Dorsolateral prefrontal cortex (tissue), 122 donors: ENCODE measurements at places on chromosomes 13 and 19.

- DNase-seq, result no peak
Measured at GRCh38 chr19:44180968-44181367, 16.1 kb downstream of the ZNF226 start.

GRCh38 chr19:39533003-39533512 is 406 bp upstream of the EID2B start:
- DNase-seq, result no peak

GRCh38 chr19:14563989-14564651 is 7.7 kb downstream of the NDUFB7 start:
- DNase-seq, result no peak

GRCh38 chr13:59635589-59635988 is 528.1 kb downstream of the DIAPH3 start:
- DNase-seq, result no peak

- DNase-seq, result no peak
Measured at GRCh38 chr13:111256458-111256857, 64.0 kb upstream of the TEX29 start.

GRCh38 chr13:67219113-67219512 is 11.0 kb downstream of the PCDH9 start:
- DNase-seq, result no peak

GRCh38 chr19:37977992-37978391 is 71.0 kb downstream of the SIPA1L3 start:
- no peak for DNase-seq

DNA sequence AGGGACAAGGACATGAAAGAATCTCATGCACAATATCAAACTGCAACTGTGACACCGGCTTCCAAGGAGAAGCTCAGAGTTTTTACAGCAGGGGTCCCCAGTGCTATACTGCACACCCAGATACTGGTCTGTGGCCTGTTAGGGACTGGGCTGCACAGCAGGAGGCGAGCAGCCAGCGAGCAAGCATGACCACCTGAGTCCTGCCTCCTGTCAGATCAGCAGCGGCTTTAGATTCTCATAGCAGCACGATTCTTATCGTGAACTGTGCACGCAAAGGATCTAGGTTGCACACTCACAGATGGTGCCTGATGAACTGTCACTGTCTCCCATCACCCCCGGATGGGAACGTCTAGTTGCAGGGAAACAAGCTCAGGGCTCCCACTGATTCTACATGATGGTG is 13.1 kb upstream of the CD22 start:
- no peak for DNase-seq

DNA sequence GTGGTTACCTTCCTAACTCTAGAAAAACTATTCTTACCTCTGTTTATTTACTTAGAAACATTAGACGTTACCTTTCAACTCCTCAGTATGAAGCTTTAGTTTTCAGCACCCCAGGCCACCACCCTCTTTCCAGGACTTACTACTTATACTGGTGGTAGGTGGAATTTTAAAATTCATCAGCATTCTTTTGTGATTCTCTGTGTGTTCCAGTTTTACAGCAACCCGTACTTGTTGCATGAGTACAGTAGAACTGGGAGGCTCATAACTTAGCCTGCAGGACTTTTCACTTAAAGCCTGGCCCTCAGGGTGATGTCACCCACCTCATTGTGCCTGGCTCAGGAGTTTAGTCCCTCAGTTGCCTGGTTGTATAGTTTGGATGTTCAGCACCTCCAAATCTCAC is 49.4 kb upstream of the ALOX5AP start:
- DNase-seq, result no peak

DNA sequence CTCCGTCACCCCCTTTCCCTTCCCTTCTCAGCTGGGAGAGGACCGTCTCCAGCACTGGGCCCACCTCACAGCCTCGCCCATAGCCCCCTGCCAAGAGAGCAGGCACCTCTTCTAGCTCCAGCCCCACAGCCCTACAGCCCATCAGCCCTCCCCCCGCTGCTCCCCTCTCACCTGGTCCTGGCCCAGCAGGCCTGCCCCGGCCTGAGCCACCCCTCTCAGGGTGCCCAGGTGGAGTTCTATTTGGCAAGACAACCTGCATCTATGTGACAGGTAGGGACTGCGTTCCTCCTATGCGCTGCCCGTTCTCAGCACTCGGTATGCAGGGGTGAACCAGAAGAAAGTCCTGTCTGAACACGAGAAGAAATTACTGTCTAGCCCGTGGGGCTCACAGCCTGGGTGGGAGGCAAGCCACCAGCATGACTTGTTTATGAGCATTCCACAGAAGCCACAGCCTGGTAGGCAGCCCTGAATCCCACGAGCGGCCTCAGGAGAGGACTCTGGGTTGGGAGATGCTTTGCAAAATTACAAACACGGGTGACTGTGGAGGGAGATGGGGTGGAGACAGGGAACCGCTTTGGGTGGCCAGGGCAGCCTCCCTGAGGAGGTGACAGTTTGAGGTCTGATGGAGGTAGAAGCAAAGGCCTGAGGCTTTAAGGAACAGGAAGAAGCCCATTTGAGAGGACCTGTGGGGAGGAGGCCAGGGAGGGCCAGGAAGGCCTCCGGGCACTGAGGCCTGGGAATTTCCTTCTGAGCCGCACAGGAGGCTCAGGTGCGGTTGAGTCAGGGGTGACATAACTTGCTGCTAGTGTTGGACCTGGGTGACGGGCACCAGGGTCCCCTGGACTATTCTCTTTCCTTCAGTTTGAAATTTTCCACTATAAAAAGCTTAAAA is 1.2 kb upstream of the PLEKHF1 start:
- DNase-seq, result no peak

- no peak for DNase-seq
Measured at GRCh38 chr19:18859676-18860301, 28.0 kb downstream of the UPF1 start.

DNA sequence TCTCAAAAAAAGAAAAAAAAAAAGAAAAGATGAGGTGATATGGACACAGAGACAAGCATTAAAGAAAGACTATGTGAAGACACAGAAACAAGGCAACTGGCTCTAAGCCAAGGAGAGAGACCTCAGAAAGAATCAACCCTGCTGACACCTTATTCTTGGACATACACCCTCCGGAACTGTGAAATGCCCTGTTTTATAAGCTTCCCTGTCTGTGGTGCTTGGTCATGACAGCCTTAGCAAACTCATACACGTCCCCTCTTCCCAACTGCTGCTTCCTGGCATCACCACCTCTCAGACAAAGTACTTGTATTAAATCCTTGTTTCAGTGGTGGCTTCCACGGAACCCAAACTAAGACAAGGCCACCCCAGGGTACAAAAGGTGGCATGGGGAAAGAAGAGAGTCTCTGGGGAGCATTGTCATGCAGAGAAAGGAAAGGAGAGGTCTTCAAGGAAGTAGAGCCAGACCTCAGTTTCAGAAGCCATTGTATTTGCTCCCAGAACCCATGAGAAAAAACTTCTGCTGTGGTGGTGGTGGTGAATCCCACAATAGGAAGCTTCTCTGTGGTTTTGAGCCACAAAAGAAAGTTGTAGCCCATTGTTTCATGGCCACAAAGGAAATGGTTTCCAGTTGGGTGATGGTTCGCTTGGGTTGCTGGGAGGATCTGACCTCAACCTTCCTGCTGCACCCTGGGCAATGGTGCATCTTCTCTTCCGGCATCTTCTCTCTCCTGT is 16.3 kb upstream of the TSPAN16 start:
- no peak for DNase-seq

GRCh38 chr13:20168396-20168795 is 7.5 kb upstream of the GJA3 start:
- no peak for DNase-seq

DNA sequence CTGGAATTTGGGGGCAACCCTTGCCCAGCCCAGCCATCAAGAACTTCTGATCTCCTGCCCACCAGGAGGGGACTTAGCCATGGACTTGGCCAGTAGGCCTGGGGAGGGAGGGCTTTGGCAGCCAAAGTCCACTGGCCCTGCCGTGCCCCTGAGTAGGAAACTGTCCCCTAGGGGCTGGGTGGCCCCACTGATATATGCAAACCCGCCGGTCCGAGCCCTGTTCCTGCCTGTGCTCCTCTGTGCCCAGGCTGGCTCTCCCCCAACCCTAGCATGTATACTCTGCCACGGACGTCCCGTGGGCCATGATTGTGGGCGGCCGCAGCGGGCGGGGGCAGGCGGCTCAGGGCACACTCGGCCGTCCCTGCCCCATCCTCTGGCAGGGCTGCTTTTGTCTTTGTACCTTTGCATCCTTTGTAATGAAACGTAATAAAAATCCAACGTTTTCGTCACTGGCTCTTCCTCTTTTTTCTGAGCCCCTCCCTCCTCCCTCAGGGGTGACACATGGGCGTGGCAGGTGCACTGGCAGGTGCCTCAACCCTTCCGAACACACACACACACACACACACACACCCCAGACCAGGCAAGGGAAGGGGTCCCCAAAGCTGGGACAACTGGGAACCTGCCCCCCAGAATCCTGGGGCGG is 9.1 kb downstream of the COMP start:
- no peak for DNase-seq

DNA sequence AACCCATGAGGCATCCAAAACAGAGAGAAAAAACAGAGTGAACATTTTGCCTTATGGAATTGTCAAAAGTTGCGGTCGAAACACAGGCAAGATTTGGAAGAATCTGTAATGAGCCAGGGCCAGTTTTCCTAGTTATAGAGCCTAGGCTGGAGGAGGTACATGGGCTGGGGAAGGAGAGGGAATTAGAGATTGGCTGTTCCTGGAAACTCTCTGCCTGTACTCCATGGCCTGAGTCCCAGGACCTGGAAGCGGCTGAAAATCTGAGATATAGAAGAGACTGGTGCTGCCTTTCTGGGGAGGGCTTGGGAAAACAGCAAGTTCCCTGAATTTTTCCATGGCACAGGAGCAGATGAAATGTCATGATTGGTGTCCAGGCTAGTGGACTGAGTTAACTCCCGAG is 122.8 kb upstream of the KLF12 start:
- DNase-seq, result no peak

GRCh38 chr19:7706188-7706954 is 4.4 kb upstream of the FCER2 start:
- DNase-seq, result no peak

GRCh38 chr13:69094485-69094884 is 1013.1 kb upstream of the ATXN8OS start:
- no peak for DNase-seq

GRCh38 chr19:4232614-4233281 is 3.4 kb downstream of the EBI3 start:
- DNase-seq, result no peak

DNA sequence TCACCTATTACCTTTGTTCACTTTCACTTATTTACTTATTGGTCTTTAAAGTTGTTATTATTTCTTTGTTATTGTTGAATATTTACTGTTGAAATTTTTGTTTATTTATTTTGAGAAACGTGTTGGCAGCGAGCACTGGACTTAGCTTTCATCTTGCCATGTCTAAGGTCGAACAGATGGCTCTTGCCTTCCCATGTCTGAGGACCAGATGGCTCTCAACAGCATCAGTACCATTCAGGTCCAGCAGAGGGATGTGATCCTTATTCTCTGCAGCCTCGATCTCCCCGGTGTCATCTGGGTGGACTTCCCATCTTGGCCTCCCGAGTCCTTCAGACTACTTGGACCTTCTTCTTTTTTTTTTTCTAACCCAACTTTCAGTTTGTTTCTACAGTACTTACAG is 1437.6 kb downstream of the UQCRFS1 start:
- DNase-seq, result no peak

DNA sequence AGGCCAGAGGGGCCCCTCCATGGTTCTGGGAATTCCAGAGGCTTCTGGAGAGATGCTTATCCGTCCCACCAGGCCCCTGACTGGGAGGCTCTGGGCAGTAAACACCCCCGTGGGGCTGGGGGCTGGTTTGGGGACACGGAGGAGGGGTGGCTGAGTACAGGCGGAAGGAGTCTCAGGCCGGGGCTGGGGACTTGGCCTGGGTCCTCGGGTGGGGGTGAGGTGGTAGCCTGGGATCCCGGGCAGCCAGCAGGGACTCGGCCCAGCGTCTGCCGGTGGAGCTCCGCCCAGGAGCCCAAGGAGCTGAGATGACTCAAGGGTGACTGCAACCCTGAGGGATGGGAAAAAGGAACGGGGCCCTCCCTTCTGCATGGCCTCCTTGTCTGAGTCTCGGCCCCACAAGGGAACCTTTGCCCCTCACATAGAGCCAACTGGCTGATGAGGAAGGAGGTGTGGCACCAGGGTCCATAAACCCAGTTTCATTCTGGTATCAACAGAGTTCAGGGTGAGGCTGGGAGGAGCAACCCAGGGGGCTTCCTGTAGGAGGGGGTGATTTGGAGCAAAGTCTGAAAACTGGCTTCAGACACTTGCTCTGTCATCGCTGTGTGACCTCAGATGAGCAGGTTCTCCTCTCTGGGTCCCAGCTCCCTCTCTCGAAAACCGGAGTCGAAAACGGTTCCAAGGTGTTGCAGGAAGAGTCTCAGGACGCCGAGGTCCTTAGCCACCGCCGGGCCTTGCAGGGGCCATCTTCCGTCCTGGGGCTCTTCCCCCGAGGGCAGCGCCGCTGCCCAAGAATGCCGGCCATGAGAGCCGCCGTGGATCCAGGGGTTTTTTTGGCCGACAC is 809 bp downstream of the MISP start:
- no peak for DNase-seq

- no peak for DNase-seq
Measured at GRCh38 chr19:58579473-58580142, 6.5 kb upstream of the MZF1 start.
